ENCODE measurements at places on chromosomes 3 and 15.

GRCh38 chr3:55165278-55165677 lies 237.4 kb upstream of the LRTM1 start:
- peak; percentile 92 for DNase-seq

- DNase-seq = no peak
Observed at GRCh38 chr3:187255314-187255713, 36.2 kb downstream of the MASP1 start.

DNA sequence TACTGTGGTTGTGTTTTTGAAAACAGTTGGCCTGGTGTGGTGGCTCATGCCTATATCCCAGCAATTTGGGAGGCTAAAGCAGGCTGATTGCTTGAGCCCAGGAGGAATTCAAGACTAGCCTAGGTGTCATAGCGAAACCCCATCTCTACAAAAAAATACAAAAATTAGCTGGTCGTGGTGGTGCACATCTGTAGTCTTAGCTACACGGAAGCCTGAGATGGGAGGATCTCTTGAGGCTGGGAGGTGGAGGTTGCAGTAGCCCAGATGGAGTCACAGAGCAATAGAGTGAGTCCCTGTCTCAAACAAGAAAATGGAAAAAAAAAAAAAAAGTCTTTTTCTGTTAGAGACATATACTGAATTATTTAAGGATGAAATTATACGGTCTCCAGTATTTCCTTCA lies 14.7 kb upstream of the LRRFIP2 start:
- no peak for DNase-seq

DNA sequence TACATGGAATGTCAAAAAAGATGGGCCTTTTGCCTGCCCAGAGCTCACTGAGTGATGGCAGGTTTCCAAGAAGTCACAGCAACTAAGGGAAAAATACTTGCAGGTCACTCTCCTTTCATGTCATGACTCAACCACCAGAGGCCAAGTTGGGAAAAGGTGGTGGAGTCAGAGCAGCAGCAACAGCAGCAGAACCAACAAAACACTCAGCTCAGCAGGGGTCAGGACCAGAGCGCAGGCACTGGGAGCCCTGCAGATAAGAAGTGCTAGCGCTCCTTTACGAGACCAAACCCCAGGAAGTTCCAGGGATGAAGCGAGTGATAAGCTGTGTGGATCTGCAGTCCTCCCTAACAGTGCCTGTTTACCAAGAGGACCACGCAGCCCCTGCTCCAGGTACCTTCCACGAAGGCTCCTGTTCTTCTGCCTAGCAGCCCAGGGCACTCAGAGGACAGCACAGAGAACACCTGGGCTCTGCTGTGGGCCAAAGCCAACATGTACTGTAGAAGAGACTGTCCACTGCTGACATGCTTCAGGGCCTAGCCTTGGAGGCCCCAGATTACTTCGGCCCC lies 26.0 kb downstream of the POC1A start:
- DNase-seq = peak; percentile 96

DNA sequence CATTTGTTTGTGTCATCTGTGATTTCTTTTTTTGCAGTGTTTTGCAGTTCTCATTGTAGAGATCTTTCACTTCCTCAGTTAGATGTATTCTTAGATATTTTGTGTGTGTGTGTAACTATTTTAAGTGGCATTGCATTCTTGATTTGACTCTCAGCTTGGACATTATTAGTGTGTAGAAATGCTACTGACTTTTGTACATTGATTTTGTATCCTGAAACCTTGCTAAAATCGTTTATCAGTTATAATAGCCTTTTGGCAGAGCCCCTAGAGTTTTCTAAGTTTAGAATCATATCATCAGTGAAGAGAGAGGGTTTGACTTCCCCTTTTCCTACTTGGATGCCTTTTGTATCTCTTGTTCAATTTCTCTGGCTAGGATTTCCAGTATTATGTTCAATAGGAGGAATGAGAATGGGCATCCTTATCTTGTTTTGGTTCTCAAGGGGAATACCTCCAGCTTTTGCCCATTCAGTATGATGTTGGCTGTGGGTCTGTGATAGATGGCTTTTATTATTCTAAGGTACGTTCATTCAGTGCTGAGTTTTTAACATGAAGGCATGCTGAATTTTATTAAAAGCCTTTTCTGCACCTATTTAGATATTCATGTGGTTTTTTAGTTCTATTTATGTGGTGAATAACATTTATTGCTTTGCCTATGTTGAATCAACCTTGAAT lies 211.7 kb downstream of the MBNL1 start:
- no peak for DNase-seq

GRCh38 chr3:70028361-70028760 lies 28.8 kb downstream of the SAMMSON start:
- no peak for DNase-seq

DNA sequence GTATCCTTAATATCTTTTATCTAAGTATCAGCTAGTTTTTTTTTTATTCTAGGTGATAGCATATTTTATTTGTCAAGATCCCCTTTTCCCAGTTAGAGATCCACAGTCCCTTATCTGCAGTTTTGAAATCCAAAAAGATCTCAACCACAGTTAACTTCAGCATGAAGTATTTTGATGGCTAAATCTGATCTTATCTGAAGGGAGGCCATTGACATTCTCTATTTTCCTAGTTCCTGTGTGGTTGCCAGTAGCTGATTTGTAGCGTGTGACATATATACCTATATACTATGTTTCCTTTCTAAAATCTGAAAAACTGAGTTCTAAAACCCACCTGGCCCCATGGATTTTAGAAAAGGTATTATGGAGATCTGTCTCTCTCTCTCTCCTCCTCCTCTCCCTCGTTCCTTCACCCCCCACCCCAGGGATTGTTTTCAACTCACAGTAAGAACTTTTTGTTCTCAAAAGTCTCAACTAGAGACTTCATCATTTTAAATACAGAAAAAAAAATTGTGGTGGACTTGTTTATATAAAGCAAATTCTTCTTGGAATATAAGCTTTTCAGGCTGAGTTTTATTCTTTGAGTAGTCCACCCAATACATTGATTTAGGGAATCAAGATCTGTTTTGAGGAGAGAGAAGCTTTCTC lies 12.3 kb downstream of the TCF12 start:
- DNase-seq = no peak

DNA sequence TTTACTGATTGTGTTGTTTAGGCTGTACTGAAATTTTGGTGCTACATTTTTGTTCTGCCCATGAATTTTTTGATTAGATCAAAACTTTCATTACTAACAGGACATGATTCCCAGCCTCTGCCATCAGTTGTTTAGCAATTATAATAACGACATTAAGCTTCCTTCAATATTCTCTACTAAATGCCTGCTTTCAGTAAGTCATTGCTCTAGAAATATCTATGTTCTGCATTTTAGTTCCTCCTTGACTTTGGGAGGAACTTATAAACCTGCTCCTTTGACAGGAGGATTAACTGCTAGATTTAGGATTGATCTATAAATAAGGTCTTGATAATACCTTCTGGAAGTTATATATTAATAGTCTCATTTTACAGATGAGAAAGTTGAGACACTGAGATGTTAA lies 269.1 kb downstream of the RAP2B start:
- no peak for DNase-seq

Data from RPMI7951 (cell line).